NCI-H1436 (cell line): ENCODE measurements at places on chromosomes 3 and 15.

DNA sequence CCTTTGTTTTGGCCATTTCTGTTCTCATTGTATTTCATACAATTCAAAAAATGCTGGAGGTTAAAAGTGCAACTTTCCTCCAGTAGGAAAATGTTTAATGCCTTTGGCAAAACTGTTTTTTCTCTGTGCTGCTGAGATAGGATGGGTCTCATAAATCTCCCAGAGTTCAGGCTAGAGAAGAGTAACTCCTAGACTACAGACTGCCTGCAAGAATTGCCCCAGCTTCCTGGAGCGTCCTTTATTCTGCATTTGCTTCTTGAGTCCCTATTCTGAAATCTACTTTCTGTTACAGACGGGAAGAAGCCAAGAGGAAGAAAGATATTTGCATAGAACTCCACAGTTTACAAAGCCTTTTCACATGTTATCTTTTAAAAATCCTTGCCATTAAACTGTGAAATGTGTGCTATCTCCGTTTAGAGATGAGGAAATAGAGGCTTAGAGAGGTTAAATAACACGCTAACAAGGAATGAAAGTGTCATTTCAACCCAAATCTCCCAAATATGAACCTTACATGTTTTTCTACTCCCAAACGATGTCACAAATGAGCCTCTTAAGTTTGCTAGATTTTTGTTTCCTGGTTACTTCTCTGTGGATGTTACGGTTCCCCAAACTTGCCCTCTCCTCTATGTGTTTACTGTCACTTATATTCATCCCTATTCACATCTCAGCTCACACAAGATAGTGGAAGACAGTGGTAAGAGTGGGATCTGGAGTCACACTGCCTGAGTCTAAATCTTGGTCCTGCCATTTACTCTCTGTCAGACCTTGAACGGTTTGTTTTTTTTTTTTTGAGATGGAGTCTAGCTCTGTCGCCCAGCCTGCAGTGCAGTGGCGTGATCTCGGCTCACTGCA, 17.4 kb downstream of the NANOGP8 start:
- no peak for DNase-seq

GRCh38 chr15:39454189-39454986, 126.5 kb upstream of the THBS1 start:
- no peak for DNase-seq

DNA sequence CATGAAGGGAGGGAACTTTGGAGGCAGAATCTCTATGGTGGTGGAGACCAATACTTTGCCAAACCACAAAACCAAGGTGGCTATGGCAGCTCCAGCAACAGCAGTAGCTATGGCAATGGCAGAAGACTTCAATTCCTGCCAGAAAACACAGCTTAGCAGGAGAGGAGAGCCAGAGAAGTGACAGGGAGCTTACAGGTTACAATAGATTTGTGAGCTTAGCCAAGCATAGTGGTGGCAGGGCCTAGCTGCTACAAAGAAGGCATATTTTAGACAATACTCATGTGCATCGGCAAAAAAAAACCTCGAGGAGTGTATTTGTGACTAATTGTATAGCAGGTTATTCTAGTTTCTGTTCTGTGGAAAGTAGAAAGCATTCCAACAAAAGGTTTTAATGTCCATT, 6.4 kb upstream of the CSTA start:
- no peak for DNase-seq

DNA sequence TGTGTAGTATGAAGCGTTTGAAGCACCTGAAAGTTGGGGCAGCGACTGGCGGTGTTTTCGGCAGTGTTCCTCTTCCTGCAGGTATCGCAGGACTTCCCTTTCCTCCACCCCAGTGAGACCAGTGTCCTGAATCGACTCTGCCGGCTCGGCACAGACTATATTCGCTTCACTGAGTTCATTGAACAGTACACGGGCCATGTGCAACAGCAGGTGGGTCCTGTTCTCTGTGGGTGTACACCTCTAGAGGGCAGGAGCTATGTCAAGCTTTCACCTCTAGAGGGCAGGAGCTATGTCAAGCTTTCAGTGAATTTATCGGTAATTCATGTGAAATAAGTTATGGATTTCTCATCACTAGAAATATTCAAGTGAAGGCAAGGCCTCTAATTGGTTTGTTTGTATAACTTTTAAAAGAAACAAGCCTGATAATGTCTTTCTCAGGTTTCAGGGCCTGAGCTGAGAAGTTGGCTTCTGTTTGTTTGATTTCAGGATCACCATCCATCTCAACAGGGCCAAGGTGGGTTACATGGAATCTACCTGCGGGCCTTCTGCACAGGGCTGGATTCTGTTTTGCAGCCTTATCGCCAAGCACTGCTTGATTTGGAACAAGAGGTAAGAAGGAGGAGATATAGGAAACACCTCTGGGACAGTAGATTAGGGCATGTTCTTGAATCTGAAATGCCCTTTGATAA, 5.3 kb downstream of the TUBGCP4 start:
- DNase-seq: peak; percentile 2

DNA sequence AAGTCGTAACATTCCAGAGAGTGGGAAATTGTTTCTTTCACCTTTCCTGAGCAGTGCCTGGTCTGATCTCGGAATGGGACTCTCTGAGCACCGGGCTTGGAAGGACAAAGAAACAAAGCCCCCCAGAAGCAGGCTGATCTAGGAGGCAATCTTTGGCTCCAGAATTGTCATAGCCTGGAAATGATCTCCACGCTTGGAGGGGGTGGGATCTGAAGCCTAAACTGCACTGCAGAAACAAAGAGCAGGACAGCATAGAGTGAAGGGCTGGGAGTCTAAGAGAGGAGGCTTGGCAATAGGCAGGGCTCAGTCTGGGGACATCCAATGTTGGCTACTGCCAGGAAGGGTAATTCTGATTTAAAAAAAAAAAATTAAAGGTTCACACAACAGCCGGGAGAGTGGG, 1.9 kb downstream of the CRABP1 start:
- DNase-seq: no peak

DNA sequence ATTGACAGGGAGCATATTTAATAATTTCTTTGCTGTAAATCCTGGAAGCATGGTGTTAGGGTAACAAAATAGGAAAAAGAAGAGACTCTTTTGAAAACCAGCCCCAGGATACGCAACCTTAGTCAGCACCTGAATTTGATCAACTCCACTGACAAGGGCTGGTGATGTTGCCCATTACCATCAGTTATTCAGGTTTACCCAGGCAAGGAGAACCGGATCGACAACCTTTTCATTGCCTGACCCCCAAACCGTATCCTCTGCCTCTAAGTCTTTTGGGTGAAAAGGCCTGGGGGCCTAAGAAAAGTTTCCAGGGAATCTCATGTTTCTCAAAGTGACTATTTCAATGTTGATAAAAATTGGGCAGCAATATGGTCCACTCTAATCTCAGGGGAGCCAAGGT, 313.3 kb downstream of the KBTBD8 start:
- no peak for DNase-seq

- no peak for DNase-seq
Observed at GRCh38 chr3:97181704-97182103, 367.3 kb downstream of the EPHA6 start.

DNA sequence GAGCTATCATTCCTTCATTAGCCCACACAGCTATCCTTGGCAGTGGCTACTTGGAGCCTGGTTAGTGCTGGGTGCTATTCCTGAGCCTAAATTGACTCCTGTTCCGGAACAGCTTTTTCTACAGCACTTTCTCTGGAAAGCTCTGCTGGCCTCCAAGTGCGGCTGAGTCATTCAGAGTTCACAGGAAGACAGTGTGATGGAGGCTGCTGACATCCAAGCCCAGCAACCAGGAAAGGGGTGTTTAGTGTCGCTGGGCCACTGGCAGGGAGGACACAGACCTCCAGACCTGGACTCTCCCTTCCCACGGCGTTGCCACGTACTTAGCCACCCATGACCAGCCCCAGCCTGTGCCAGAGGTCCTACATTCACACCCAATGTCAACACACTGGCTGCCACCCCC, 28.7 kb downstream of the CACNA2D2 start:
- no peak for DNase-seq

GRCh38 chr3:139555249-139555648, 15.7 kb upstream of the RBP1 start:
- DNase-seq: no peak

GRCh38 chr3:55795746-55796145, 308.6 kb upstream of the WNT5A start:
- no peak for DNase-seq

GRCh38 chr15:82647045-82647834, at the start of gene CPEB1:
TSS of gene CPEB1 (minus strand) at chr15:82647363. CDS start at chr15:82628459, 18,904 bp downstream.
- DNase-seq: peak; percentile 1

DNA sequence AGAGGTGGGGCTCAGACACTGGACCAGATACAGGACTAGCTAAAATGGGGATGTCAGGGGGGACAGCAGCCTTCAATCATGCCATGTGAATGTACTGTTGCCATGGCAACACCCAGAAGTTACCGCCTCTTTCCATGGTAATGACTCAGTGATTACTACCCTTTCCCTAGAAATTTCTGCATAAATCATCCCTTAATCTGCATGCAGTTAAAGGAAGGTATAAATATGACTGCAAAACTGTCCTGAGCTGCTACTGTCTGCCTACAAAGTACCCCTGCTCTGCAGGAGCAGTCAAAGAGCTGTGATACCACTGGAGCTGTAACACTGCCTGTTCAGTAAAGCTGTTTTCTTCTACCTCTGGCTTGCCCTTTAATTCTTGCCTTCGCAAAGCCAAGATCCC, 168.2 kb downstream of the PEAK1 start:
- DNase-seq: no peak
